ENCODE measurements at places on chromosomes 11 and 22.

DNA sequence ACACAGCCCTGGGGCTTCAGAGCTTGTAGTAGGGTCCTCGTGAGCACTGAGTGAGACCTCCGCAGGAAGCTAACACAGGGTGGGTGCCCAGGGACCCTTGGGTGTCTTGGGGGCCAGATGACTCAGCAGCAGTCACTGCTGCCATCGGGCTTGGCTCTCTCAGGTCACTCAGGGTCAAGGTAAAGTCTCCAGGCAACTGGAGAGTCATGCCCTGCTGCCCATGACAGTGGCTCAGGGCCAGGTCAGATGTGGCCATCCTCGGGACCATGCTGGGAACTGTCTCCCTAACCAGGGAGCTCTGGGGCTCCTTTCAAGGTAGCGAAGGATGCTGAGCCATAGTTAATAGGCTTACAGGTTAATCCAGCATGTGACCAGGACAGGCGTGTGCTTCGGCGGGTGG lies 44.4 kb upstream of the SLC22A12 start:
- no peak for DNase-seq

GRCh38 chr11:102138223-102138622 lies 28.0 kb downstream of the YAP1 start:
- DNase-seq: no peak

- DNase-seq: no peak
These were observed 6.9 kb downstream of the FEZ1 start for GRCh38 chr11:125489166-125489565.

DNA sequence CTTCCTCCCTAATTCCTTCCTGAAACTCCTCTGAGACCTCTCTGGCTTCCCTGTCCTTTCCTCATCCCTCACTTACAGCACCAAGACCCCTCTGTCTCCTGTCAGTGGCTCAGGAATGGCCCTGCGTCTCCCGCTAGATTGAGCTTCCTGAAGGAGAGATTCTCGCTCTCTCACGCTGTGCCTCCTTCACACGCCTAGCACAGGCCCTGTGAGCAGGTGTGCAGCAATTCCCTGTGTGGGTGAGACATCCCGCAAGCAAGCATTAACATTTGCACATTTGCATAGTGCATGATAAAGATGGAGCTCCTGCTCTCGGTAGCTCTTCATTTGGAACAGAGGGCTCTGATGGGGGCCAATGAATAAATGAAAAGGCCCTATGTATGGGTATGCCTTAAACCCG lies 159.8 kb downstream of the ADAMTS15 start:
- DNase-seq: no peak

- no peak for DNase-seq
These were observed 733.0 kb upstream of the KIRREL3 start for GRCh38 chr11:127733552-127733951.

DNA sequence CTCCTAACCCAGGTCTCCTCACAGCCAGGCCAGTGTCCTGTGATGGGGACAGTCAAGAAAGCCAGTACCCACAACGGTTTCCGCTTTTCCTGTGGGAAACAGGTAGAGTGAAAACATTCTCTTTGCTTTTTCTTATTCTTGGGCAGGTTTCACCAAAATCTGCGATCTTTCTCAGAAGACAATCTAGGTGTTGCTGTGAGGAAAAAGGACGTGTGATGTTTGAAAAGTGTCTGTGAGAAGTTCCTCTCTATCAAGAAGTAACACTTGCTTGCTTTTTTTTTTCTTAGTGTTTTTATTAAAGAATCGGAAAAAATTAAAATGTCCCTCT lies 9.2 kb upstream of the IL2RB start:
- DNase-seq: no peak

DNA sequence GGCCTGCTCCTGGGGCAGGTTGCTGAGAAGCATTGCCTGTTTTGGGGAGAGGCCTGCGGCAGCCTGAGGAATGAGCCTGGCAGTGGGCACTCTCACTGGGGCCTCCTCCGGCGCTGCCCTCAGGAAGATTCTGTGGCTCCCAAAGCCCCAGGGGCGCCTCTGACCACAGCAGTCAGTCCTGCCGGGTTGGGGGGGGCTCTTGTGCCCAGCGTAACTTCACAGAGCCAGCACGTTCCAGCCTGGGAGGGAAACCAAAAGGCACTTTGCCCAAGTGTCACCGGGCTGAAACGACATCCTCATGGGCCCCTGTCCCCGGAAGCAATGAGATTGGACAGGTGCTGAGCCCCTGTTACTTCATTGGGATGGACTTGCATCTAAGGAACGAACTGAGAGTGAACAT lies 4.3 kb upstream of the LRP5 start:
- DNase-seq: no peak

DNA sequence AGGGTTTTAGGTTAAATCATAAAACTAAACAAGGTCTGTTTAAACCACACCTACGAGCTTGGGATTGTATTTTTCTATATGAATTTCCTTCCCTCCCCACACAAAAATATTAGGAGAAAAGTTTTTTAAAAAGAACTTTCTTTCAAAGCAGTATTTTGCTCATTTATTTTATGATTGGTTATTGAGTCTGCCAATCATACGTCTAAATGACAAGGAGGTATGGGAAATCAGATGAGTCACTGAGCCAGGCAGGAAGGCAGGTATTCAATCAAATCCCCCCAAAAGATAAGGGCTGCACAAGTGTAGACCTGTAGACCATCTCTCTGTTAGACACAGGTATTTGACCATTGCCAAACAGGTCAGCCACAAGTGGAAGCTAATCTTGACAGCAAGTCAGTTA lies 440.1 kb upstream of the CCDC90B start:
- DNase-seq: no peak

DNA sequence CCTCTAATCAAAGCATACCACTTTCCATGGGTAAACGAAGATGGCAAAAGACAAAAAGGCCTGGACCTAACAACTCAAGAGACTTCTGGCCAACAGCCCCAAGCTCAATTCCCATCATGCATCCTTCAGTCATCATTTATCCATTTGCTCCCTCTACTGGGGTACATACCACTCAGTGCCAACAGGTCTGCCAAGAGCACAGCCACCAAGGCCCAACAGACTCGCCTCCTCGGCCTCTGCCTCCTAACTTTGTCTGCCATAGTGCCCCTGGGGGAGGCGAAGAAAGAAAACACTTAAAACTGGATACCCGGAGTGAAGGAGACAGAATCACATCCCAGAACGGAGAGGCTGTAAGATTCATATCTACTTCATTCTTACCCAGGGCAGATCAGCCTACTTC lies 1.1 kb downstream of the HYOU1 start:
- no peak for DNase-seq

DNA sequence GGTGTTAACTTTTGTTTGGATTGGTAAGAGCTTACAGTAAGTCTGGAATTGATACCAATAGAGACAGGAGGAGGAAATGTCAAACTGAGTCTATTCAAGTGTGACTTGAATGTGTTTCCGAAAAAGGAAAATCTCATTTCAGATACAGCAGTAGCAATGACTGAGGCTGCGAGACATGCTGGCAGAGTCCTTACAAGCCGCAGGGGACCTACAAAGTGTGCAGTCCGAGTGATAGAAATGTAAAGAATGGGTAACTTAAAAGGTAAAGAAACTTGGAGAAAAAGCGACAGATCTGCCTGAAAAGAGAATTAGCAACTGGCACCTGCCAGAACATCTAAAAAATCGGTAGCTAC lies 444 bp downstream of the CWF19L2 start:
- no peak for DNase-seq

DNA sequence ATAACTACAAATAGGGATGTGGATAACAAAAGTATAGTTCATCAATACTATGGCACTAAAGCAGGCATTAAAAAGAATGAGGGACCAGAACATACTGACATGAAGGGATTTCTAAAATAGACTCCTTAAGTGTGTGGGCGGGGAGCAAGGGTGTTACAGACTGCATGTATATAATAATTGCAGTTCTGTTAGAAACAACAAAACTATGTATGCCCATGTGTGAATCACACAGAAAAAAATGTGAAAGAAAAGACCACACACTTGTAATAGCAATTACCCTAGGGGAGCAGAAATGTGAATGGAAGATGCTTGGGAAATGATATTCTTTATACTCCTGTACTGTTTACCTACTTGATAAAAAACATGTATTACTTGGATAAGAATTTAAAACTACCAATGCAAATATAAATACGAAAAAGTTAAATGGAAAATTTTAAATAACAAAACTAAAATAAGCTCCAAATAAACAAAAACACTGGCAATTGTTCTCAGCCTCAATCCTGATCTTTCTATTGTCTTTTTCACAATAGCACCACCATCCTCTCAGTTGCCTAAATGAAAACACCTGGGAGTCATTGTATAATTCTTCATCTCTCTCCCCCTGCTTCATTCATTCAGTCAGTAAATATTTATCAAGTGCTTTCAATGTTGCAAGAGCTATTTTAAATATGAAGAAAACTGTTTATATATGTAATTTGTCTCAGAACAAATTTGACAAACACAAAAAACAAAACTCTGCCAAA lies 129.8 kb downstream of the FCHSD2 start:
- DNase-seq: no peak

DNA sequence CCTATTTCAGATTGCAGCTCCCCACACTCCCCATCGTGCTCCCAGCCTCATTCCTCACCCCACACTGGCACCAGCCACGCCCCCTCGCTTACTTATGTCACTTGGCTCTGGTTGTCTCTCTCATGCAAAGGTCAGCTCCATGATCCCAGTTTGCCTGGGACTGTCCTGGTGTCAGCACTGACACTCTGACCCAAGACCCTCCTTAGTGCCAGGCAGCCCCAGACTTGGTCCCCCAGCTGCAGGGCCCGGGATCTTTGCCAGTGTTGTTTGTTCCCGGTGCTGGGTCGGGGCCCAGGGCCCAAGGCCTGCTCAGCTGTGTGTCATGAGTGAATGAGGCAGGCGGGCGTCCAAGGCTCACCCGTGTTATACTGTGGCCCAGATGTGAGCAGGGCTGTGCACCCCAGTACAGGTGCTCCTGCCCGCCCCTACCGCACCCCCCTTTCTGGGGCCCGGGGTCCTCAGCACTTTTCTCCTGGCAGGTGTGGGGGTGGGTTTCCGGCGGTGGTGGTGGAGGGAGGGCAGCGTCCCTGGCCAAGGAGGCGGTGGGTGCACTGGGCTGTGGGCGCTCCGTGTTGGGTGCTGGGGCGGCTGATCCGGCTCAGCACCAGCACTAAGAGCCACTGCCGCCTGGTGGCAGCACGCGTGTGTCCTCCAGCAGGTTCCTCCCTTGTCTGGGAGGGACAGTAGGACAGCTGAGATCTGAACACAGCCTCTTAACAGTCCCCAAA lies 19.5 kb downstream of the IL17REL start:
- peak; percentile 48 for DNase-seq

DNA sequence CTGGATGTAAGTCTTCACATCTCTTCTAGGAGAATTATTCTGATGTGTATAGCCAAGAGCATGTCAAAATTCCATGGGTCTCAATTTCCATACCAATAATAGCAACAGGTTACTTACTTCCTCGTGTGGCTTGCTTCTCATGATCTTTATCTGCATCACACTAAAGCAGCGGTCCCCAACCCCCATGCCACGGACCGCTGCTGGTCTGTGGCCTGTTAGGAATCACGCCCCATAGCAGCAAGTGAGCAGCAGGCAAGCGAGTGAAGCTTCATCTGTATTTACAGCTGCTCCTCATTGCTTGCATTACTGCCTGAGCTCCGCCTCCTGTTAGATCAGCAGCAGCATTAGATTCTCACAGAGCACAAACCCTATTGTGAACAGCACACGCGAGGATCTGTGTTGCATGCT lies 28.9 kb upstream of the SLC25A1 start:
- no peak for DNase-seq

- DNase-seq: peak; percentile 37
These were observed 149.1 kb upstream of the RAG2 start for GRCh38 chr11:36746886-36747710.

DNA sequence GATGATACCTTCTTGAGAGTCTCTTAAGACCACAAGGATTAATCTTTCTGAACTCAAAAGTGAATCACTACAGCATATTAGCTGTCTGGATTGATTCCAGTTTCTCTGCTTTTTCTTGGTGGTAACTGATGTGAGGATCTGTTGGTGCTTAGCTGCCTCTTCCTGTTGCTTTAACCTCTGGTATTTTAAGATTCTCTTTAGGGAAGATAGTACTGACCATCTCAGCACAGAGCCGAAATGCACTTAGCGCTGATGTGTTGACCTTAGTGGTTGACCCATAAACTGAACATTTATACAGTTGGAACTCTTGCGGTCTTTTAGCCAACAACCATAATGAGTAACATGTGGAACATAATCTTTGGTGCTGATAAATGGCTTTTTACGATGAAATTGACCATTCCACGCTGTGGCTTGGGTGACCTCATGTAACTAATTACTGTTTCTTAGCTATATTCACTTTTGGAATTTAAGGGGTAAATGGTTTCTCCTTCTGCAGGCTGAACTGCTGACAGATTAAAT lies 33.7 kb downstream of the APLP2 start:
- DNase-seq: no peak

DNA sequence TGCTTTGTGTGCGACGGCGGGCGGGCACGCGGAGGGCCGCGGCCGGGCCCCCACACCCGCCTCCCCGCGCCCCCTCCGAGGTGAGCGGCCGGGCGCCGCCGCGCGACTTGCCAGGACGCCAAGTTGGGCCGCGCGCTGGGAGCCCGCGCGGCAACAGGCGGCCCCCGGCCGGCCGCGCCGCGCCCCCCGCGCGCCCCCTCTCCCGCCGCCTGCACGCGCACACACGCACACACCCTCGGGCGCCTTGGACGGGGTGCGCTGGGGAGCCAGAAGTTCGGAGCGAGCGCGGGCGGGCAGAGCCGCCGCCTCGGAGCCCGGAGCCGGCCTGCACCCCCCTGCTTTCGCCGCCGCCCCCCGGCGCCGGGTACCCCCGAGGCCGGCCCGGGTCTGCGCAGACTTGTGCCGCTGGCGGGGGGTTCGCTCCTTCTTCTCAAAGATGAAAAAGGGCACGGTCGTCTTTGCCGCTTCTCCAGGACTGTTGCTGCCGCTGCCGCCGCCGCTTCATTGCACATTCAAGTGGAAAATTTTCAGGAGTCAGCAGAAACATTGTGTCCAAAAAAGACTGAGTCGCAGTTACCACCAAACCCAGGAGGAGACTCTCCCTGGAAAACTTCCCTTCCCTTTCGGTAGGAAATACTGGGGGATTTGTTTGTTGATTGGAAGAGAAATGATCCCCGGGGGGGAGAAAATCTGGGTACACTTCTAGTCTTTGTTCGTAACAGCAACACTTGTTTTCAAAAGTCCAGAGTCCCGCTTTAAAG lies 895 bp downstream of the TEAD1 start:
- DNase-seq: no peak

GRCh38 chr22:43230971-43231723 lies 44.2 kb upstream of the TTLL12 start:
- DNase-seq: peak; percentile 27

DNA sequence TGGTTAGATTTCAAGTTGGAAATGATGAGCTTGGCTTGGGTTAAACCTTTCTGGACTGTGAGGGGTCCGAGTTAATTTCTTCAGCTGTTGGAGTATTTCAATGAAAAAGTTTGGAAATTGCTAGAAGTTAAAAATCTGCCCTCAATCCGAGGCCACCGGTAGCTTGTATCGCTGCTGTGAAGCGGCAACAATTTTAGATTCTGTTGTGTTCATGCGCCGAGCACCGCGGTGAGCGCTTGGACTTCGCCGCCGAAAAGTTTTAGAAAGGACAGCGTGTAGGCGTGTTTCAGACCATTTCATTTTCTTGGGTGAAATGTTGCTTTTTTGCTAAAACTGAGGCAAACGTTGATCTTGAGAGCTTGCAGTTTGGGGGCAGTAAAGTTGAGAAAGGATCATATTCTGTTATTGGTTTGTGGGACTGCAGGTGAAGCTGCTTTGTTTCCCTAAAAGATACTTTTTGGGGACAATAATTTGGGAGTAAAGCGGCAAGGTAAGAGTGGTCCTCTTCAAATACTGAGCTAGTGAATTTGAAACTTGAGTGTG lies 928 bp downstream of the FBXO7 start:
- no peak for DNase-seq

All from stimulated activated CD8-positive, alpha-beta memory T cell treated with anti-CD3 and anti-CD28 coated beads, Interleukin-7, amount 100 ng/mL, for 1 hour (primary cell).